ENCODE measurements at places on chromosomes 11 and 22.
A peak's percentile ranks its signal among the peaks of the same experiment; 100 is the strongest.

DNA sequence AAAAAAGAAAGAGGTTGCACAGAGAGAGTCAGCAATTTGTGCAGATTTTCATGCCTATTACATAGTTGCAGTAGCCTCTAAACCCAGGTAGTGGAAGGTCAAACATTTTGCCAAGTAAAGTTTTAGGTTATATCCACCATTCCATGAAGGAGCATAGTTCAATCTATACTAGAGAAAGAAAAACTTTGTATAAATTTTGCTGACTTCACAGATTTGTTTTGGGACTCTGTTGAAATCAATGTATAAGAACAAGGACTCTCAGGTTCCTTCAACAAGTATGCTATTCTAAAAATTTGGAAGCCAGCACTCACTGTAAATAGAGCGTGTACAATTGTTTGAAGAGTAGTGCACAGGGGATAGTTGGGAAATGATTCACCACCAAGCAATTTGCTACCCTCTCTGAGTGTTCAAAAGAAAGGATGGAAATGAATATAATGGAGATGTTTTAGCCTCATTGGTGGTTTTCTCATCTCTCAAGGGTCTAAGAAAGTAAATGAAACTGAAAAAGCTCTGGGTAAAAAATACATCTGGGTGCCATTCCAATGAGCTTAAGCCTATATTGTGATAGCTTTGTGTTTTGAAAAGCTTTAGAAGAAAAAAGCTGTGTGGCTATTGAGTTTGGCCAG lies 508.4 kb upstream of the LUZP2 start:
- DNase-seq = no peak

DNA sequence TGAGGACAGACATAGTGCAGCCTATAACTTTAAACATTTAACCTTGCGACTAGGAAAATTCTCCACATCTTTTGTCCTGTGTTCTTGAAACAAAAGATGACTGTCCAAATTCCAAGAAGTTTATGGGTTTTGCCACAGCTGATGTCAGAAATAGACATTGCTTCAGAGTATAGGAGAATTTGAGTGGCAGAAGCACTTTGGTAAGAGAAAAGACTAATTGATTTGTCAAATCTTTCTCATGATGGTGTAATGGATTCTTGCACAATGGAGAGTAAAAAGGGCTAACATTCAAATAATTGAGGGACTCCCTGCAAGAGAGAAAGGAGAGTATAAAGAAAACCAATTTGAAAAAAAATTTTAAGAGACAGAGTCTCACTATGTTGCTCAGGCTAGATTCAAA lies 25.3 kb downstream of the C11orf58 start:
- no peak for DNase-seq

GRCh38 chr11:67574938-67575337 lies 8.7 kb upstream of the GSTP1 start:
- DNase-seq = no peak

DNA sequence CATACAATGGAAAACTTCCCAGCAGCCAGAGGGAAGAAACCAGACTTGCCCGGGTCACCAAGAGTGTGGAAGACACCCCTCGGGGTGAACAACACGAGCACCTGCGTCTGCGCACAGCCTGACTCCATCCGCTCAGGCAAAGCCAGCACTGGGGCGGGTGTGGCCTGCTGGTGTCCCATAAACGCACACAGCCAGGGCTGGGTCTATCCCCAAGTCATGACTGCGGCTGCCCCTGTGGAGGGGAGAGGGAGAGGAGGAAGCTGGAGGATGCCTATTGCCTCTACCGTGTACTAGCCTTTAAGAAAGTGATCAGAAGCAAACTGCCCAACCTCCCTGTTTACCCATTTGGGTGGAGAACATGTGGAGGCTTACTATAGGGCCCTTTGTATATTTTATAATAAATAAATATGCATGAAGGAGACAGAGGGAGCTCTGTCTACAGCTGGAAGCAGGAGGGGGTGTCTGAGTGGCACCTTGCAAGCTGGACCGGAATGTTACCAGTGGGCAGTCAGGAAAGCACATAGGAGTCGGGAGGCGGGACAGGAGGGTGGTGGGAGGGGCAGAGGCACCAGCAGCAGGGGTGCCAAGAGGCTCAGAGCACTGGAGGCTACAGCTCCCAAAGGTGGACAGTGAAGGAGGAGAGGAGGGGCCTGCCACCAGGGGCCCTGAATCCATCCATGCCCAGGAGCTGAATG lies 79.6 kb downstream of the PHF21B start:
- DNase-seq = no peak

DNA sequence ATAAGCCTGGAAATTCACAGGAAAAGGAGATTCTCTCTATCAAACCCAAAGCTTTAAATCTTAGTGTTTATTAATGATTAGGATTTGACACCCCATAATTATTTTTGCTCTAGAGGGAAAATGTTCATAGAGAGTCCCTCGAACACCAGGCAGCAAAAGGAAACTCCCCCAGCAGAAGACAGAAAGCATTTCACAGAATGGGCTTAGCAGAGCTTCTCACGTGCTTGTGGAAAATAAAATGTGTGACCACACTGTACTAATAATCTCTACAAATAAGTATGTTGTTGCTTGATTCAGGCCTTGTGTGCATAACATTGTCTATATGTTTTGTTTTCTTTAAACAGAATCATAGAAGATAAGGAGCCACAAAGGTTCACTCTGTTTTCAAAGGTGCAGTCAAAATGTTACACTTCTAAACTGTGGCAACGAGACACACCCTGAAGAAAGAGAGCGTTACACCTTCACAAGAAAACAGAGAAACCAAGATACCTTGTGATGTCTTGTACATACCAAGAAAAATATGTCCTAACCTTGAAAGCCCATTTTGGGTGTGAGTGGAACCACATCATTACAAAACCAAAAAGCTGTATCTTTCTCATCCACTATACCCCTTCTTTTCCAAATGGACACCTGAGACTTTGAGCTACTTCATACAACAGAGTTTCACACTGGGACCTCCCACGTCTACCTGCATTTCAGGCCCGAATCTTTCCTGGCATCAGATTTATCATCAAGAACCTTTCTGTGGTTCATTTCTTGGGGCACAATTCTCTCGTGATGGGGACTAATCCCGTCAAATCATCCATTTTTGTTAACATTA lies 282.5 kb downstream of the ETS1 start:
- DNase-seq = no peak

GRCh38 chr22:38164551-38164918 lies 17.1 kb downstream of the PLA2G6 start:
- DNase-seq = no peak

DNA sequence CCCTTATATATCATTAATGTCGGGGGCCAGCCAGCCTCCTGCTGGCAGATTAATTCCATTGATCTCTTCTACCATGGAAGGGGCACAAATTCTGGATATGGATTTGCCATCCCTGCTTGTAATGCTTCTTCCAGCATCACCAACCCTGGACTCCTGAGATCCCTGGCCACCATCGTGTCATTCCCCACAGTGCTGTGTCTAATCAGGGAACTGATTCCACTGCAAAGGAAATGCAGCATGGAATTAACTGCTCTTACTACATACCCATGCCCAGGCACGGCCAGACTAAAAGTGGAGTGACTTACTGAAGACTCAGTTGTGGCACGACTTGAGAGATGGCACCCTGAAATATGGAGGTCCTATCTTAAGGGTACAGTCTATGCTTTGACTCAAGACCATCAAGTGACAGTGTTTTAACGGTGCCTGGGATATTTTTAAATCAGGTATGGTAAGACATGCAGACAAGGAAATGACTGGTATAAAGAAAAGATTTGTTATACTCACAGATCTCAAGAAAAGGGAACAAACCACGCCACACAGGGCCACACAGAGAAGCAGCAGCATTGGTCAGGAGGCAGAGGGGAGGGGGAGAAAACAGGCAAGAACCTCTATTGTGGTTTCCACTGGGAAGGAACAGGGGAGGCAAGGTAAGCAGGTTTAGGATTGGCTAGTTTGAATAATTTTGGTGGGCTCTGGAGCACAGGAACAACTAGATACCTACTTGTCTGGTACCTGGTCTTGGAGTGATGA lies 65.1 kb downstream of the IGLL5 start:
- no peak for DNase-seq

DNA sequence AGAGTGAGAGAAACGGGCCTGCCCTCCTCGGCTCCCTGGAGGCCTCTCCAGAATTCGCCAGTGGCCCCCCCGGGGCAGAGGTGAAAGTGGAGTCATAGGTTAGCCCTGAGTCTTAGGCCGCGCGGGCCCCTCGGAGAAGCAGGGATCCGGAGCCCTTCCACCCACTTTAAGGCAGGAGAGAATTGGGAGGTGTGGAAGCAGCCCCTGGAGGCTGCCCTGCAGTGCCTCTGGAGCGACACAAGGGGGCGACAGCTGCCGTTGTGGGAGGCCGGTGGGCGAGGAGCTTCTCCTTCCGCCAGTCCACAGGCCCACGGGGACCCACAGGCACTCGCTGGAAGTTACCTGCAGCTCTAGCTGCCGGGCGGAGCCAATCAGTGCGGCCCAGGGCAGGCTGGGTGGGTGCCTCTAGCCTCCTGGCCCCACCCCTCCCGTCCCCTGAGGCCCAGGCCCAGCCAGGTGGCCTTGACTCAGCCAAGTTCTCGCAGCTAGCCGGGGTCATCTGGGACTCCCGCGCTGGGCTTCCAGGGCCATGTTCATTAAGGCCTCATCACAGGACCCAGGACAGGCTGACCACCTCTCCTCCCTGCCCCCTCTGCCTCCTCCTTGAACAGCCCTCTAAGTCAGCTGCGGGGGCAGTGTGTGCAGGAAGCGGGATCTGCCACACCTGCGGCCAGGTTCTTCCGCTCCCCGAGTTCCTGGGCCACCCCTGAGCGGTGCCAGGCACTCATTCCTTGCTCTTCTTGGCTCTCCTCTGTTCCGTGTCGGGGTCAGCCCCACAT lies 5.0 kb downstream of the DGKZ start:
- peak; percentile 50 for DNase-seq

DNA sequence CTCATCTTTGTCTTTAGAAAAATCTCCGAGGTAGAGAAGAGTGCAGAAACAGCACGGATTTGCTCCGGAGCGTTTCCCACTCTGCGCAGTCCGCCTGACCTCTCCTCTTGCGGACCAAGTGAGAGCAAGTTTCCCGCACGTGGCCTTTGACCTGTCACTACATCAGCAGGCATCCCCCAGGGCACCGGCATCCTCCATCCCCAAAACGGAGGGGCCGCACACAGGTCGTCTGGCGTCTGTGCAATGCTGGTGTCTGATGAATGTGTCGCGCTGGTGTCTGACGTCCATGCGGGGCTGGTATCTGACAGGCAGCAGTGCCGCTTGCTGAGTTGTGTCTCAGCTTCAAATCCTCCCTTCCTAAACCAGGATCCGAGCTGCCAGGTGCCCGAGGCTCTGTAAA lies 739 bp upstream of the MRGPRE start:
- no peak for DNase-seq

Data from activated CD4-positive, alpha-beta T cell treated with anti-CD3 and anti-CD28 coated beads, Interleukin-2, amount 50 U/mL, for 24 hours (primary cell).